ENCODE measurements at places on chromosomes 12 and 14.

DNA sequence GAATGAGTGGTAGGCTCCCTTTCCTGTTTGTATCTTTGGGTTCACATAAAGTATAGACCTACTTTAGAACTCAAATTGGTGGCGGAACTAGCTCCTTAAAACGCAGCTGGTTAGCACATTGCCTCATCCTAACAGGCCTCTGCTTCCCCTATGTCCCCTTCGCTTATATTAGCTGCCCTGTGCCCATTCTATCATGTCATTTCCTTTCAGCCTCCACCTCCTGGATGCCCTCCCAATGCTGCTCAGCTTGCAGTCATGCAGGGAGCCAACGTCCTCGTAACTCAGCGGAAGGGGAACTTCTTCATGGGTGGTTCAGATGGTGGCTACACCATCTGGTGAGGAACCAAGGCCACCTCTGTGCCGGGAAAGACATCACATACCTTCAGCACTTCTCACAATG lies 3.5 kb downstream of the DAZAP2 start:
- DNase-seq, result no peak

DNA sequence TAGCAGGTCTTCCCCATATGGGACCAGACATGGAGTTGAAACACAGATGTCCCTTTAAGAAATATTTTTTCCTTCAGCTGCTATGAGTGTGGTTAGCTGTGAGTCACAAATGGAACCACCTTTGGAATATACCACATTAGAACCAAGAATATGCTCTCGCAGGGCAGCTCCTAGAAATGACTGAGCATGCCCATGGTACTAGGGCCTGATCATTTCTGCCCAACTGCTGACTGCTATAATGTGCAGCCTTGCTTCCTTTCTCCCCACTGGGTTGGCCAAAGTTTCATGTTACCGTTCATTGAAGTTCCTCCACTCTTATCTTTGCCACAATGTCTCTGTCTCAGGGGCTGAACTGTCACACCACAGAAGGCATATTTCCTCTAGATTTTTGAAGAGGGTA lies 1074.6 kb downstream of the FLRT2 start:
- DNase-seq, result no peak

- no peak for DNase-seq
Measured at GRCh38 chr14:61653507-61653906, 41.8 kb upstream of the HIF1A start.

- DNase-seq, result no peak
Measured at GRCh38 chr12:67784831-67785230, 136.3 kb downstream of the DYRK2 start.

- no peak for DNase-seq
Measured at GRCh38 chr14:21302013-21302835, 22.3 kb downstream of the RPGRIP1 start.

Measured in stimulated activated CD8-positive, alpha-beta memory T cell treated with anti-CD3 and anti-CD28 coated beads, Interleukin-4, amount 100 ng/mL, for 1 hour (primary cell).